ENCODE measurements at places on chromosomes 12 and 14. TPM values are rescaled to one million over a fixed set of nuclear protein-coding genes. Genes with fewer than 3 reads are reported as not detected.

GRCh38 chr12:11771356-11771755 lies 121.9 kb downstream of the ETV6 start:
- peak; percentile 55 for DNase-seq

GPX2 gene
- total RNA-seq: not detected

- DNase-seq: no peak
Measured at GRCh38 chr12:99024191-99024590, 379.1 kb downstream of the APAF1 start.

- DNase-seq: peak; percentile 50
Measured at GRCh38 chr12:89882050-89882449, 173.4 kb upstream of the ATP2B1 start.

- peak; percentile 92 for DNase-seq
Measured at GRCh38 chr14:64707661-64708060, 3.4 kb downstream of the PLEKHG3 start.

GLI1 gene
- total RNA-seq: 5.8 TPM

PAPLN gene
- 9.1 TPM for total RNA-seq
